Lower lobe of right lung (tissue), 2 donors: ENCODE measurements at places on chromosomes 16 and 17. TPM values are rescaled to one million over a fixed set of nuclear protein-coding genes. Genes with fewer than 3 reads are reported as not detected.

GRCh38 chr16:67259705-67260104 lies 10.9 kb downstream of the SLC9A5 start:
- DNase-seq, result peak; percentile 37

The USP6 gene
- total RNA-seq, result 0.30 TPM

DNA sequence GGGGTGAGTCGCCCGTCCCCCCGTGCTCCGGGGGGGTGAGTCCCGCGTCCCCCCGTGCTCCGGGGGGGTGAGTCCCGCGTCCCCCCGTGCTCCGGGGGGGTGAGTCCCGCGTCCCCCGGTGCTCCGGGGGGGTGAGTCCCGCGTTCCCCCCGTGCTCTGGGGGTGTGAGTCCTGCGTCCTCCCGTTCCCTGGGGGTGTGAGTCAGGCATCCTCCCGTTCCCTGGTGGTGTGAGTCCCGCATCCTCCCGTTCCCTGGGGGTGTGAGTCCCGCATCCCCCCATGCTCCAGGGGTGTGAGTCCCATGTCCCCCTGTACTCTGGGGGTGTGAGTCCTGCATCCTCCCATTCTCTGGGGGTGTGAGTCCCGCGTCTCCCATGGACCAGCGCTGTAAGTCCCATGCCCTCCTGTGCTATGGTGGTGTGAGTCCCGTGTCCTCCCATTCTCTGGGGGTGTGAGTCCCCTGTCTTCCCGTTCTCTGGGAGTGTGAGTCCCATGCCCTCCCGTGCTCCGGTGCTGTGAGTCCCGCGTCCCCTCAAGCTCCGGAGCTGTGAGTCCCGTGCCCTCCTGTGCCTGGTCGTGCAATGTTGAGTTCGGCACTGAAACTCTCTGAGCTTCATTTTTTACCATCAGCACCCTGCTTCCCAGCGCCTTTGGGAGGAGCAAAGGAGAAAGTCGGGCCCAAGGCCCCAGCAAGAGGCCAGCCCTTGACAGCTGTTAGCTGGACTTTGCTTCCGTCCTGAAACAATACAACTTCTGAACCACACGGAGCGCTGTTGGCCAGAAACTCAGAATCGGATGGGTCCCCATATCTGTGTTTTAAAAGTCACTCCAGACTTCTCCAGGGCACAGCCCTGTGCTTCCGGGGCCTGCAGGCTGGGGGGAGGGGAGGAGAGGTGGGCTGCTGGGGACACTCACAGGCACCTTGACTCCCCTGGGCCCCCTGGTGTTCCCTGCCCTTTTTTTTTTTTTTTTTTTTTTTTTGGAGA lies 11.5 kb upstream of the ZC3H18 start:
- DNase-seq, result peak; percentile 67

- no peak for DNase-seq
These were observed 25.2 kb upstream of the SLC5A11 start for GRCh38 chr16:24820522-24820921.

The KRTAP1-5 gene
- not detected for total RNA-seq

- no peak for DNase-seq
These were observed 59.4 kb downstream of the CLEC19A start for GRCh38 chr16:19344980-19345379.

The MARVELD3 gene
- 6.7 TPM for total RNA-seq

The TBC1D3C gene
- total RNA-seq, result 0.38 TPM

GRCh38 chr16:1642148-1642547 lies 30.0 kb downstream of the CRAMP1 start:
- DNase-seq, result no peak

The MYCBPAP gene
- total RNA-seq, result 3.8 TPM

DNA sequence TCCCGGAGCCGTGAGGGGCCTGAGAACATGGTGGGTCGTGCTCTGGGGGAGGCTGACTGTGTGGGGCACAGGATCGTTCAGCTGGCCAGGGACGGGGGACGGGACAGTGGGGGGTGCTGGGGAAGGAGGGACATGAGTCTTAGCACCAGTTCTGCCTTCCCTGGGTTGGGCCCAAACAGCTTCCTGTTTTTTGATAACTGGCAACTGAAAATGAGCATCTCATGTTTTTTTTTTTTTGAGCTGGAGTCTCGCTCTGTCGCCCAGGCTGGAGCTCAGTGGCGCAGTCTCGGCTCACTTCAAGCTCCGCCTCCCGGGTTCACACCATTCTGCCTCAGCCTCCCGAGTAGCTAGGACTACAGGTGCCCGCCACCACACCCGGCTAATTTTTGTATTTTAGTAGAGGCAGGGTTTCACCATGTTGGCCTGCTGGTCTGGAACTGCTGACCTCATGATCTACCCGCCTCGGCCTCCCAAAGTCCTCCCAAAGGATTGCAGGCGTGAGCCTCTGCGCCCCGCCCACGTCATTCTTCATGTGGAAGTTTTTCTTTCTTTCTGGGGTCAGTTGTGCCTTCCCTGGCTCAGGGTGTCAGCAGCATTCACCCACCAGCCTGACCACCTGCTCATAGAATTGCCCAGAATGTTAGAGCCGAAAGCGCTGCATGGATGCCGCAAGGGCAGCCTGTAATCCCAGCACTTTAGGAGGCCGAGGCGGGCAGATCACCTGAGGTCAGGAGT lies 6.4 kb downstream of the ASPSCR1 start:
- DNase-seq, result peak; percentile 32

DNA sequence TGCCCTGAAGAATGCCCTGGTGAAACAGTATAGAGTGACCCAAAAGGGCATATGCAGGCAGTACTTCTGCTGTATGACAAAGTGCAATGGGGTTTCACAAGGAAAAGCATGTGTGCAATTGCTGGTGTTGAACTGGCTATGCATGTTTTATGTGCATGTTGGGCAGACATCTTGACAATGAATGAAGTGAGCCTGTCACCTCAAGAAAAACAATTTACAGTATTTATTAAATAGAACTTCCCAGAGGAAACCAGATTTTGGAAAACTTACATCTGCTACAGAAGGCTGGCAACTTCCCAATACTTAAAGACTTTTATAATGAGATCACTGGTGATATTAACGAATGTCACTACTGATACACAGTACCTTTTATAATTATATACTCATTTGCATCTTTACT lies 30.6 kb downstream of the C17orf67 start:
- DNase-seq, result no peak

- DNase-seq, result peak; percentile 39
These were observed 25.1 kb downstream of the TBX4 start for GRCh38 chr17:61477204-61477834.

- DNase-seq, result no peak
These were observed 29.5 kb downstream of the PSME3IP1 start for GRCh38 chr16:57156351-57156703.

GRCh38 chr16:85936816-85937215 lies 37.9 kb downstream of the IRF8 start:
- no peak for DNase-seq

DNA sequence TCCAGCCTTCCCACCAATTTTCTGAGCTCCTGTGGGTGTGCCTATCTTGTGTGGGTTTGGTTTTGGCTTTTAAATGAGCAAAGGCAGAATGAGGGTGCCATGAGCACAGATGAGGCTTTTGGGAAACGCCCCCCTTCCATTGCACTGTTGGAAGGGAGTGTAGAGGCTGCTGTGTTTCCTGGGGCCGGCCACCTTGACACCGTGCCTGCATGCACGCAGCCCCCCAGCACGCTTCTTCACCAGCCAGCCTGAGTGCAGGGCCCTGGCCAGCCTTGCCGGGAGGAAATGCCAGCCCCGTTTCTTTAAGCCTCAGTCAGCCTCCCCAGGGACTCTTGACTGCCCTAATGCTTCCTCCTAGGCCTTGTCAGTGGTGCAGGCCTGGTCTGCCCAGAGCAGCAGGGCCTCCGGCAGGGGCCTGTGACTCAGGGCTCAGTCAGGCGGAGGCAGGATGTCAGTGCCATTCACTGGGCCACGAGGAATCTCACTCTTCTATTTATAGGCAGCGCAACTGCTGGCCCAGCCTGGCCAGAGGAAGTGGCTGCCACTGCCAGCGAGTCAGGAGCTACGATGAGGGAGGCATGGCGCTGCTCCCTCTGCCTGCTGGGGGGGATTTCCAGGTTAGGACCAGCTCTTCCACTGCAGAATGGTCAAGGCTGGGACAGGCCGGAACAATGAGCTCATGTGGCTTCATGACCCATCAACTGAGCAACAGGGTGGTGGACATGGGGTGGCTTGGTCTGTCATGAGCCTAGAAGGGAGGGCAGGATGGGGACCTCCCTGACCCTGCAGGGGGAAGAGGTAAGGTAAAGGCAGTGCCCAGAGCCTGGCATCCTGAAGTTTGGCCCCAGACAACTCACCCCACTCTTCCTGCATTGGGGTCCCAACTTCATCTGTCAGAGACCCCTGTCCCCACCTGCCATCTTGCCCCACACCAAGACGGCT lies 205.2 kb downstream of the RAB11FIP4 start:
- peak; percentile 73 for DNase-seq

- DNase-seq, result no peak
These were observed 4.4 kb downstream of the EPN3 start for GRCh38 chr17:50536683-50537646.

DNA sequence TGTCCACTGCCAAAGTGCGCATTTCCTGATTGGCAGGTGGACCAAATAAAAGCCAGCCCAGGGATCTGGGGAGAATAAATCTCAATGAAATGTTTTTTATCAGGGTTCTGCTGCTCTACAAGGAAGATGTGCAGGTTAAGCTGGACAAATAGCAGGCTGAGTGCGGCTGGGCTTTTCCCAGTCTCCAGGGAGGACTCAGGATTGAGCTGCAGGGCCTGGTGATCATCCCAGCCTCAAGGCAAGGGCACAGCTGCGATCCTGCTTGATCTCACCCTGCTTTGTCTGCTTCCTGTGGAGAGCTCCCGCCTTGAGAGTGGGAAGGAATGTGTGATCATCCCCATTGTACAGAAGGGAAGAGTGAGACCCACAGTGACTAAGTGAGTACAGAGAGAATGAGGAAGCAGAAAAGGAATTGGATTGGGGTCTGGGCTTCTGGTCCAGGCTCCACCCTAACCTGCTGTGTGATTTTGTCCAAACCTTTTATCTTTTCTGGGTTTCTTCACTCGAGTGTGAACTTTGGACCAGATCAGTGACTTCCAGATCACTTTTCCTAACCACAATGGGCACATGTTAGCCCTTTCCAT lies 75.3 kb upstream of the CRHR1 start:
- no peak for DNase-seq

The APRT gene
- total RNA-seq, result 87.8 TPM

GRCh38 chr16:48559462-48560211 lies 50.3 kb downstream of the N4BP1 start:
- no peak for DNase-seq

DNA sequence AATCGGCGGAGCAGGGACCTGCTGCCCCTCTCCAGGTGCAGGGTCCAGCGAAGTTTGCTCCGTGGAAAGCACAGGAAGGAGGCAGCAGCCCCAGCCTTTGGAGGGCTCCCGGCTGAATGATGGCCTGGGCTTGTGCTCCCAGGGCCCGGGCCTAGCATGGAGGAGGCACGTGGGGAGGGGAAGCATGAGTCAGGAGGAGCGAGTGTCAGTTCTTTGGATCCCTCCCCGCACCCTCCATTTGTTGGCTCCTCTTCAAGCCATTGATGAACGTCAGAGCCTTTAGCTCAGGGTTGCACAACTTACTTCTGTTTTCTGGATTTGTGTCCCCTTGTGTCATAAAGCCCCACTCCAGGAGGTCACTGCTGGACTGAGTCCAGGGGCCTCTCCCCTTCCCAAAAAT lies 25.8 kb downstream of the TTYH2 start:
- peak; percentile 59 for DNase-seq

- no peak for DNase-seq
These were observed 185.9 kb downstream of the CCDC182 start for GRCh38 chr17:57559226-57559625.

DNA sequence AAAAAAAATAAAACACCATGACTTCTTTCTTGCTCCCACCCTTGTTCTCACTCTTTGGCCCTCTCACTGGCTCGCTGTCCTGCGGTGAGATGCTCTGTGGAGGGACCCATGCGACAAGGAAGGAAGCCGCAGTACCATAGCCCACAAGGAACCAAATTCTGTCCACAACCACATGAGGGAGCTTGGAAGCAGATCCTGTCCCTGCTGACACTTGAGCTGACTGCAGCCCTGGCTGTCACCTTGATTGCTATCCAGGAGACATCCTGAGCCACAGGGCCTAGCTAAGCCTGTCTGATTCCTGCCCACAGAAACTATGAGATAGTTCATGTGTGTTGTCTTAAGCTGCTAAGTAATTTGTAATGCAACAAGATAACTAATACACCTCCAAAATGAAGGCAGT lies 4.8 kb upstream of the MT2A start:
- no peak for DNase-seq

The GAA gene
- total RNA-seq, result 143 TPM

The ACAP1 gene
- total RNA-seq, result 26.5 TPM

The KCNJ2 gene
- 15.6 TPM for total RNA-seq

The HS3ST3B1 gene
- total RNA-seq, result 3.4 TPM

DNA sequence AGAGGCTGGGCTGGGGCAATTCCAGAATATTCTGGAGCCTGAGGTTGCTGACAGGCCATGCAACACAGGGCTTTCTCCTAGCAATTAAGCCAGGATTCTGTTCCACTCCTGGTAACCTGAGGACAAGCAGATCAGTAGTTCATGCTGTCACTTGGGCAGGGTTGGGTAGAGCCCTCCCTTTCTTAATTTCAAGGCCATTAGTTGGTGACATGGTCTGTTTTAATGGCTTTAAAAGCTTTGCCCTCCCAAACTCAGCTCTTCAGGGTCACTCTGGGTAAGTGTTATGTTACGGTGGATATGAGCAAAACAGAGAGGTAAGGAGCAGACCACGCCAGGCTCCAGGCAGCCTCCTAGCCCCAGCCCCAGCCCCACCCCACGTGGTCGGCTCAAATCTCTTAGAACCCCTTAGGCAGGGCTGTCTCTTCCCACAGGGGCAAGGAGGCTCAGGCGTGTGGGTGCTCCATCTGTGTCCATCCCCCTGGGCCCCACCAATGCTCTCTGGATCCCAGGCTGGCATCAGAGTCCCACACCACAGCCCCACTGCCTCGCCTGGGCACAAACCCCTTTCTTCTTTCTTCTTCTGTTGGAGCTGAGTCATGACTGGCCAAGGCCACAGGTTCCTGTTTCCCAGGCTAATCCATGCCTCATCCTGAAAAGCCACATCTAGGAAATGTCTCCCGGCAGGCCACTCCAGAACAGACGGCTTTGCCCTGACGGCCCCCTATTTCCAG lies 27.5 kb downstream of the CEP295NL start:
- no peak for DNase-seq

DNA sequence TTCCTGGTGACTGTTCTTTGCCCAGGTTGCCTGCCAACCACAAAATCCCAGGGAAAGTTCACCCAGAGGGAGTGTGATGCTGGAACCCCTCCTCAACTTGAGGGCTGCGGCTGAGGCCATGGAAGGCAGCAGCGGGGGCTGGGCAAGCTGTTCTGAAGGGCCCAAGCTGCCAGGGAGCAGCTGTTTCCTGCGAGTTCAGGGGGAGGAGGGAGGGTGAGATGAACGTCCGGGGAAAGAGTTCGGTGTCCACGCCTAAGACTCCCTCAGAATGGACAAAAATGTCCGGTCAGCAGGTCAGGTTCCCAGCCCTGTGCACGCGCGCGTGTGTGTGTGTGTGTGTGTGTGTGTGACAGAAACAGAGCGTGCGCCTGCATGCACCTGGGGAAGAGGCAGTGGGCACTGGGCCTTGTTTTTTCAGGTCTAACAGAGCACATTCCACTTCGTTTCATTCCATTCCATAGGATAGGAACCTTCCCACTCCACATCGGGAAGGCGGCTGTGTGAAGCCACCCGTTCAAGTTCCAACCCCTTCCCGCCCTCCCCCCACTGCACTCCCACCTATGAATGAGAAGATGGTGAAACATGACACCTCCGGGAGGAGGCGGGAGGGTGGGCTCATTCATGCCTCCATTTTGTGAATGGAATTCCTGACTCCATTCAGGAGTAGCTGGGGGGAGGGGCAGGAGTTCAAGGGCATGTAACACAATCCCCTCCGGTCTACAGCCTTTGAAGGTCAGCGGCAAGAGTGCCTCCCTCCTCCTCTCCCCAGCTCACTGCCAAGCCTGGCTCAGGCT lies 15.7 kb downstream of the ETV4 start:
- peak; percentile 70 for DNase-seq

The OR1F1 gene
- total RNA-seq, result not detected
